ENCODE measurements at places on chromosomes 12 and 14.

GRCh38 chr14:81517798-81518398 is 15.8 kb downstream of the SEL1L start:
- DNase-seq = no peak

GRCh38 chr12:120662879-120663278 is 22.5 kb downstream of the CABP1 start:
- DNase-seq = no peak

DNA sequence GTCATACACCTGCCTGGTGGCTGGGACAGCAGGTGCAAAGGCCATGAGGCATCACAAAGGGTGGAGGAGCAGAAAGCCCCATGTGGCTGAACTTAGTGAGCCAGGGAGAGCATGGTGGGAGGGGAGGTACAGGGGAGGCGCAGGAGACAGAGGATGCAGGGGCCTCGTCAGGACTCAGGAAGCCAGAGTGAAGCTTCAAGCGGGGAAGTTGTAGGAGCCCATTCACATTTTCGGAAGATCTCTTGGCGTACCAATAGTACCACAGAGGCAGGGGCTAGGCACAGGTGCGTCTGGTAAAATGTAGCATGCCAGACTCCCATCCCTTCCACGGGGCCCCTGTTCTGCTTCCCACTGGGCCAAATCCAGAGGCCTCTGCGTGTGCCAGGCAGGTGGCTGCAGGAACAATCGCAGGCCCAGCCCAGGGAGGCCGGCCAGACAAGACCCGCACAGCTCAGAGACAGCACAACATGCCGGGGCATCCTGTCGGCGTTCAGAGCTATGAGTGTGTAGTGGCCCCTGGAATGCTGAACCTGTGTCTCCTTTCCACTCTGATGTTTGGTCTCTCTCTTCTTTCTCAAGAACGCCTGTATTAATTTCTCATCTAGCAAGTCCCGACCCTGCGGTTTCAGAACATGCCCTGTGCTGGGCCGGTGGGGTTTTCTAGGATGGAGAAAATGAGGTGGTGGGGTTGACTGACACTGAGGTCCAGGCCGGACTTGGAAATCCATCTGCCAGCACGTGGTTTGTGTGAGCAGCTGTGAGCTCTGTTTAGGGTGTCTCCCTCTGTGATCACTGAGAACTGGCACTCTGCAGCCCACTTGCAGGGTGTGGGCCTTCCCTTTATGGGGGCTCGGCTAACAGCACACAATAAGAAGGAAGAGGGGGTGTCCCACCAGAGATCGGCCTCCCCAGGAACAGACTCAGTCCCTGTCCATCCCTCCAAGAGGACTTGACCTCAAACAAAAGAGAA is 5.5 kb upstream of the TMEM132D start:
- DNase-seq = no peak

GRCh38 chr12:54631988-54632728 is 2.5 kb downstream of the LACRT start:
- no peak for DNase-seq

All from CD4-positive, alpha-beta T cell treated with Interleukin-15 for 4 hours (primary cell).